CD8-positive, alpha-beta memory T cell (primary cell): ENCODE measurements at places on chromosomes 6 and 20. TPM values are rescaled to one million over a fixed set of nuclear protein-coding genes. Genes with fewer than 3 reads are reported as not detected.

GRCh38 chr20:51639206-51639832 is 96.8 kb upstream of the NFATC2 start:
- DNase-seq, result peak; percentile 42

GRCh38 chr20:32661820-32662528 is 11.8 kb downstream of the C20orf203 start:
- no peak for DNase-seq

- no peak for DNase-seq
These were observed 27.0 kb upstream of the CCR6 start for GRCh38 chr6:167095888-167096287.

DNA sequence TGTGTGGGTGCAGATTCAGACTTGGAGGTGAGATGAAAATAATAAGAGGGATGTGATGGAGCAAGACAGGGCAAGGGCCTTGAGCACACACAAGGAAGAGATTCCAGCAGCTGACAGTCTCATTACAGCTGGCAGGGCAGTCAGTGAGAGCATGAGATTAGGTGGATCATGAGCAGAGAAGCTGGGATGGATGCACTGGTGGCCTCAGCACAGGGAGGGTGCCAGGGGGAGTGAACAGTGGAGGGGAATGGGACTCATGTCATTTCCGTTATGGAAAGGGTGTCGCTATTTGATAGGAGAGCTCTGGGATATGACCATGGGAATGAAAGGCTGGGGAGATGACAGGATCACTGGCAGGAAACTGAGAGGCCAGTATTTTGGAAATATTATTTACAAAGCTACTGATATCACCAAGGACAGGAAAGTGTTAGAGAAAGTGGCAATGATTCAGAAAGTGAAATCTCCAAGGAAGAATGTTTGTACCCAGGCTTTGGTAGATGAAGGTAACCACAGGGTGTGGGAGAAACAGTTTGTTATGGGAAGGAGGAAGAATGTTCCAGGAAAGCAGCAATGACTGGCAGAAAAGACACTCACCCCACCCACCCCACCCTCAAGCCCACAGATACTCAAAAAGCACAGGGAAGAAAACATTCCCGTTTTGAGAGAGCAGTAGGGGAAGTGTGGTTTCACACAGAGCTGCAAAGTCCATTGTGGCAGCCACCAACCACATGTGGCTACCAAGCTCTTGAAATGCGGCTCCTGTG is 214.7 kb upstream of the PROKR2 start:
- no peak for DNase-seq

- DNase-seq, result no peak
These were observed 227.0 kb upstream of the PMEPA1 start for GRCh38 chr20:57936636-57937385.

DNA sequence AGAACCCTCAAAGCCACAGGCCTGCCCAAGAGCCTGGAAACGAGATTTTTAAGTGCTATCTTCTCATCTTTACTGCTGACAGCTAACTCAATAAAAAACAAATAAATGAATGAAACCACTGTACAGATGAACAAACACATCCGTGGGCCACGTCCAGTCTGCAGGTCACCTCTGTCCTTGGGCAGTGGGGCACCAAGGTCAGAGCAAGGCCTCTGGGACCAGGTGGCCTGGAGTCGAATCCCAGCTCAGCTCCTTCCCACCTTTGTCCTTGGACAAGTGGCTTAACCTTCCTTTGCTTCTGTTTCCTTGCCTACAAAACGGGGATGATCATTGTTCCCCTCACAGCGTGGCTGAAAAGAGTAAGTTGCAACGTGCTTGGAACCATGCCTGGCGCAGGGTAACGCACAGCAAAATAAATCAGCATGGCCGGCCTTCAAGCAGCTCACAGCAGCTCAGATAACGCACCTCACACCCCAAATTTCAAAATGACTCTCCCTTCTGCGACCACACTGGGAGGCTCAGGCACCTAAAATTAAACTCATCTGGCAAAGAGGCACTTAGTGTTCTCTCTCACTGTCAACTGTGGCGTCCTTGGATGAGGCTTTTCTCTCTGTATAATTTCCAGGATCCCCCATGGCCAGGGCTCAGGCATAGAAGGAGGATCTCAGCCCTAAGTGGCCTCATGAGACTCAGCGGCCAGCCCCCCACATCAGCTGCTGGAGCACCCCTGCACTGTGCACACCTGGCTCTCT is 35.7 kb downstream of the RRBP1 start:
- no peak for DNase-seq

DNA sequence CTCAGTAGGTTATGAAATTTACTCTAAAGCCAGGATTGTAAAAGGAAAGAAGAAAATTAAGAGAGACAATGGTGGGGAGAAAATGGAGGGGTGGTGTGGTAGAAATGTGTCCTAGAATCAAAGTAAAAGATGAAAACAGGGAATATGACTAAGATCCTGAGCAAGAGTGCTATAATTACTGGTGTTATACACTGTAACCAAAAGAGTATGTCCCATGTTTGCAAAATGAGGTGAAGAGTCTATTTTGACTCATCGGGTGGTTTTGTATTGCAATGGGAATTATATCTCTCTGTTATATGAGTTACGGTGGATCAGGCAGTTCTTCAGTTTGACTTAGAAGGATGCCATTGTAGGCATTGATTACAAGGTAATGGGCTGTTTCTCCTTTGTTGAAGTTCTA is 8.5 kb downstream of the L3MBTL3 start:
- no peak for DNase-seq

Gene WDR27
- total RNA-seq, result 29.4 TPM

Gene PTGIS
- 7.8 TPM for total RNA-seq

Gene TIAM2
- 31.1 TPM for total RNA-seq

Gene STX11
- total RNA-seq, result 30.0 TPM

Gene C6orf15
- total RNA-seq, result not detected
